ENCODE measurements at places on chromosomes 1 and 21. TPM values are rescaled to one million over a fixed set of nuclear protein-coding genes. Genes with fewer than 3 reads are reported as not detected.

PLA2G2F gene
- total RNA-seq, result not detected

DNA sequence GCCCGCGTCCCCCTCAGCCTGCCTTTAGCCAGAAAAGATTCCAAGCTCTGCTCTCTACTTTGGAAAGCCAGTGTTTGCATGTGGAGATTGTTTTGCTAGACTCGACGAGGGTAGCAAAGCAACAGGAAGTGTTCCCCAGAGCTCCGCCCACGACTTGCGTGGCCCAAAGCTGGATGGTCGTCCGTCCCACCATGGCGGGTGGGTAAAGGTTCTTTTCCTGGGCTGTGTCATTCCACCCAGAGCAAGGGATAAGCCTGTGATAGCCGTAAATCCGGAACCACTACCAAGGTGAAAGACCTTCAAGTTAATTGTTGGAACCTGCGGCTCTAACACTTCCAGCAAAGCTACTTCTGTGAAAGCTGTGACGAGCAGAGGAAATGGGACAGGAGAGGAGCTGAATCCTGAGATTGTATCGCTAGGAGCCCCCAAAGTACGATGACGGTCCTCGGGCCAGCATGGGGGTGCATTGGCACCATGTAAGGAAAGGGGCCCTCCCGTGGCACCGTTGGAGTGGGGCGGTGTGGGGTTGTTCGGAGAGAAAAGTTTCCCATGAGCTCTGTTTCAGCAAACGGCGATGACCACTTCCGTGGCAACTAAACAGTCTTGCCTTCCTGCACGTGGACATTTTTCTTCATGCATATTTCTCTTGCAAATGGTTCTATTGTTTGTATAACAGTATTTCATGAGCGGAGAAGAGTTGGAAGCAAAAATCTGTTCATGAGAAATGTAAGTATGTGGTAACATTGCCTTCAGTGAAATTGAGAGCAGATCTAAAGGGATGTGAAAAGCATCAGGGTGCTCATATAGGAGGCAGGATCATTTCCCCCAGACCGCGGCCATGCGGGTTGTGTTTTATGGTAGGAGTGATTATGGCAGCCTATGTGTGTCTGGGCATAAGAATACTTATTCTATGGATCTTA is 8.4 kb downstream of the MX2 start:
- DNase-seq, result no peak

PRKAB2 gene
- total RNA-seq, result 3.2 TPM

- DNase-seq, result no peak
Measured at GRCh38 chr1:22056936-22057335, 4.4 kb downstream of the CDC42 start.

KPRP gene
- not detected for total RNA-seq

DNA sequence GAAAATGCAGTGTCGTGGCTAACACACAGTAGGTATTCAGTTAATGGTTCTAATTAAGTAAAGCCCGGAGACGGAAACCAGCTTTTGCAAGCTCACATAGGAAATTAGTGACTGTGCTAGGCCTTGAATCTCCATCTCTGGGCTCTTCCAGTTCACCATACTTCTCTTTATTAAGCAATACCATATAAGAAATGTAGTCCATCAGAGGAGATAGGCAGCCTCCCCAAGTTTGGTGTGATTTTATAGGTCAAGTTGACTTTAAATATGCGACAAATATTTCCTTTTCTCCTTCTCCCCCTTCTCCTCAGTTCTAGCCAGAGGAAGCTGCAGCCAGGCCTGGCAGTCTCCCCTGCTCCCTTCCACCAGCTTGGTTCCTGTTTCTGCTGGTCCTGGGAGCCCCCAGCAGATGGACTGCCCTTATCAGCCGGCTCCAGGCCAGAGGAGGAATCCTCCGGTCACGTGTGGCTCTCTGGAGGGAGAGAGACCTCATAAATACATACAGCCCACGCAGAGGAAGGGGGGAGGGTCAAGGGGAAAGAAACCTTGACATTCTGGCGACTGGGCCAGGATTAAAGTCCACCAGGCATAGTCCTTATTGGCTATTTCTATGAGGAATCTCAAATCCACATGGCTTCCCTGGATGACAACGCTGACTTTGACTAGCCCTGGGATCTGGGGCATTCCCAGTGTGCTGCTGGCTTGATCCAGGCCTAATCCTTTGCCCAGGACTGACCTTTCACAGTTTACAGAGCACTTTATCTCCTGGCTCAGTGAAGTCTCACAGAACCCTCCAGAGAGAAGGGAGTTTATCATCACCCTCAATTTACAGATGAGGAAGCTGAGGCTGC is 115.1 kb upstream of the JUN start:
- peak; percentile 85 for DNase-seq

NCSTN gene
- total RNA-seq, result 50.7 TPM

HLX gene
- 3.4 TPM for total RNA-seq

GRCh38 chr1:242449661-242450060 is 74.8 kb downstream of the PLD5 start:
- no peak for DNase-seq

OR2L13 gene
- total RNA-seq, result not detected

UHMK1 gene
- total RNA-seq, result 46.4 TPM

Measured in dermis microvascular lymphatic vessel endothelial cell (primary cell).